ENCODE measurements at places on chromosomes 11 and 22.

GRCh38 chr11:69943506-69943905, 124.3 kb upstream of the FGF3 start:
- no peak for DNase-seq

DNA sequence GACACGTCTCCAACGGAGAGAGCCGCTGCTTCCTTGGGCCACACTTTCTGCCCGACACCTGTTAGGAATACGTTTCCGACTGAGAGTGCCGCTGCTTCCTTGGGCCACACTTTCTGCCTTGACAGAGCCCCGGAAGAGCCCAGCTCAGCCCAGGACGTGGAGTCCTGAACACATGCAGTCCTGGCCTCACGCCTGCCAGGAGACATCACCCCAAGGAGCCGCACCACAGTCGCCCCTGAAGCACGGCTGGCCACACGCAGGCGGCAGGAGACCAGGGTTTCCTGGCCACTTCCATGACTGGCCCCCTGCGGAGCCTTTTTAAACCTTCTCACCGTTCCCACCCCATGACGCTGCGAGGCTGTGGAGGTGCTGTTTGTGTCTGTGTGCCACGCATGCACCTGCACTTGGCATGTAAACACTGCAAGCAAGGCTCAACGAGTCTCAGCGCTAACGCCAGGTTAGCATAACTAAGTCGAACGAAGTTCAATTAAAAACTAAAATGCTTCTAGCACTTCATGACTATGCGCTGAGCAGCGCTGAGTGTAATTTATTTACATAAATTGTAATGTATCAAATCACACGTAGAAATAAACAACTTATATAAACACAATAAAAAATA, 8.8 kb downstream of the TOLLIP start:
- DNase-seq = no peak

GRCh38 chr22:46686221-46687047, 51.6 kb downstream of the CERK start:
- no peak for DNase-seq

- no peak for DNase-seq
Observed at GRCh38 chr11:69877235-69877634, 58.0 kb upstream of the FGF3 start.

DNA sequence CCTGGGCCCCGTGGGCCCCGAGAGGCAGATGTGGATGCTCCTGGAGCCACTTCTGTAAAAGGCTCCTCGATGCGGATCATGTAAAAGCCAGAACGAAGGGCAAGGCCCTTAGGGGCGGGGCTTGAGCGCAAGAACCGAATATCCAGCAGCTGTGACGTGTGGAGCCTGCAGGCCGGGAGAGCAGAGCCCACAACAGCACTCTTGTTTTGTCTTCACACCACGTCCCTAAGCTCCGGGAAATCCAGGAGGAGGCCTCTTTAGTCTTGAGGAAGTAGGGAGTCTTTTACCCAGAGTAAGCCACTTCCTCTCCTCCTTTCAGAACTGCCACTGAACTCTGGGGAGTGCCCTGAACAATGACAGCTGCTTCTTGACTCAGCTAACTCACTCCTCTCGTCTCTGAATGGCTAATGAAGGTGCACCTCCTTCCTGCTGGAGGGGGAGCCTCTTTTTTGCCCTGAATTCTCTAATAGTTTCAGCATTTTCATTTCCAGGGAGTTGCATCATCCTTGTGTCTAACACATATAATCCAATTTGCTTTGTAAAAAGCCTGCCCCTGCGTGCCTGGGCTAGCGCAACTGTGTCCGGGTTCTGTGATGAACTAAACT, 12.5 kb downstream of the L3MBTL2 start:
- DNase-seq = peak; percentile 81

DNA sequence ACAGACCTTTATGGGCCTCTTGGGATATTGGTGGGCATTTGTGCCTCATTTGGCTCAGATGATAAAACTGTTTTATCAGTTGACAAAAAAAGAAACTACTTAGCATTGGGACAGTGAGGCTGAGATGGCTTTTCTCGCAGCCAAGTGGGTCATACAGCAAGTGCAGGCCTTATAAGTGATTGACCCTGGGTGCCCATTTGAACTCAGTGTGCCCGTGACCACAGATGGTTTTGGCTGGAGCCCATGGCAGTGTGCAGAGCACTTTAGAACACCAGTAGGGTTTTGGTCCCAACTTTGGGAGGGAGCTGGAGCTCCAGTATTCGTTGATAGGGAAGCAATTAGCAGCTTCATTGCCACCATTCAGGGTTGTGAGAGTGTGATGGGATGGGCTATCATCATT, 404.5 kb upstream of the LARGE1 start:
- no peak for DNase-seq

Data from fibroblast of skin of back (primary cell).